Stimulated activated CD4-positive, alpha-beta T cell treated with anti-CD3 and anti-CD28 coated beads, Interleukin-2, amount 100 ng/mL, for 48 hours (primary cell): ENCODE measurements at places on chromosomes 7 and 10.

GRCh38 chr7:20440472-20441105 is 109.9 kb downstream of the ITGB8 start:
- no peak for DNase-seq

DNA sequence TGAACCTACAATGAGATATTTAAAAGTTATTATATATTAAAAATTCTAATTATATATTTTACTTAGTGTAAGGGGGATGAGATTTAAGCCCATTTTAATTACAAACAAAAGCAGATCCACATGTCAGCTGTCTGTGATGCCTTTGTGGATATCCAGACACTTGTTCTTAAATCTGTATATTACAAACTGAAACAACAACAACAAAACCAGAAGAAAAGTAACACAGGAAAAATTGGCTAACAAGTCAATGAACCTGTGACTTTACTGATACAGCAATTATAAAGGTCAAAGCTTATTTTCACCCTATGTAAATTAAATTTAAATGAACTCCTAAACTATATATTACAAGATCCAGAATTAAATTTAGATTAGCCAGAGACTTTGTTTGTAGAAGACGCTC is 222.7 kb downstream of the CHCHD3 start:
- DNase-seq, result no peak

DNA sequence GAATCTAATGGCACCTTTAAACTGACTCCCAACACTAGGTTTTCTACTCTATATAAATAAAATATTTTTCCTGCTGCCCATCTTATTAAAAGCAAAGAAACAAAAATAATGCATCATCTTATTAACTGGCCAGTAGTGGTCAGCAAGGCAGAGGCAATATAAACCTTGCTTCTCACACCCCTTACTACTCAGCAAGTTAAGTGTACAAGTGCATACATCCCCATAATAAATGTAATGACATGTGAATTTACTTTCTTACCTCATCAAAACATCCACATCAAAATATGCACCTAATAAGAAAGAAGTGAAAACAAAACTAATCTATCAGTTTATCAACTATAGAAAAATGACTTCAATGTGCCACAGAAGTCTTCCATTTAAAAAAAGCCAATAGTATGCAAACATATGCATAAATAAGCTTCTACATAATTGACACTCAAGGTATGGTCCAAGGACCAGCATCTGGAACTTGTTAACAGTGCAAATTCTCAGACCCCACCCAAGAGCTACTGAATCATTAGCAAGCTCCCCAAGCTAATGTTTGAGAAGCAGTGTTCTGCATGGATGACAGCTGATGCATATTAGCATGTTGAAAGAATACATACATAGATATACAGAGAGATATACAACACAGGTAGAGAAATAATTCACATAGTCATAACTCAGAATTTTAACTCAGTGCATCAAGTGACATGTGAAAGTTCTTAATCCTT is 182.7 kb downstream of the C7orf25 start:
- no peak for DNase-seq

DNA sequence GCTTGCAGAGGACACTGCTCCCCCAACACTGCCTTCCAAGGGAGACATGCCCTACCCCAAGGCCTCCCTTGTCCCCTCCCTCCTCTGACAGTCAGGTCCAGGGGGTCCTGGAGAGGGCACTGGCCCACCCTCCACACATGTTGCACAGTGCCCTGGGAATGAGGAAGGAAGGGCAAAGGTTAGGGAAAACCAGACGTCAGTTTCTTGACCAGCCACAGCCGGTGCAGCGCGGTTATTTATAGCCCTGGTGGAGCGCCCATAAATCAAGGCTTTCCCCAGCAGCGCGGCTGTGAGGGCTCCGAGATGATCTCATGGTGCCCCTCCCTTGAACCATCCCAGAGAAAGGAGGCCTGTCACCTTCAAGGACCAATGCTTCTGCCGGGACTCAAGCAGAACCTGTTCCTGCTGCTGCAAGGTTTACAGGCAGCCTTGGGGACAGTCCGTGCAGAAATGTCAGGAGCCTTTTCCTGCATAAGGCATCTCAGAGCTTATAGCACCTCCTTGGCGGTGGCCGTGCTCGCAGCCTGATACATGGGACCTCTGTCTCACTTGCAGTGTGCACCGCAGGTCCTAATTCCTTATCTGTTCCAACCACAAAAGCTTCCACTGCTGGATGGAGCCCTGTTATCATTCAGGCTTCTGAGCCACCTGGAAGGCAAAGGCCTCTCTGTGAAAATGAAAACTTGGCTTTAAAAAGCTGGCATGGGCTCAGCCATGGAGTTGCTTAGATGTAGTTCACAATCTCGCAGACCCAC is 127.3 kb downstream of the LHPP start:
- DNase-seq, result no peak

DNA sequence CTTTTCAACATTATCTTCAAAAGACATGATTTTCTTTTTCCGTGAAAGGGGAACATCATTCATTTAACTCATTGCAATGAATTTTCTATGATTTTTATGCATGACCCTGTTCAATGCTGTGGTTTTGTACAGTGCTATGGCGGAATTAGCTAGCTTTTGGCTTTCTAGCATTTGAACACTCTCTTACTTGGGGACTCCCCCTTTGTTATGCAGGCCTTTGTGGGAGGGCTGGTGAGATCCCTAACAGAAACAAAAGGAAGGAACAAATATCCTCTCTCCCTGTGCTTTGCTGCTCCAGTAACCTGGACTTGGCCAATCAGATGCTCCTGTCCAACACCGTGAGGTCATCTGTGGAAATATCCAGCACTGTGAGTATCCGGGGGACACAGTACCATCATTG is 353.4 kb upstream of the FZD8 start:
- no peak for DNase-seq

GRCh38 chr10:102628451-102628911 is 15.8 kb upstream of the TRIM8 start:
- DNase-seq, result no peak

DNA sequence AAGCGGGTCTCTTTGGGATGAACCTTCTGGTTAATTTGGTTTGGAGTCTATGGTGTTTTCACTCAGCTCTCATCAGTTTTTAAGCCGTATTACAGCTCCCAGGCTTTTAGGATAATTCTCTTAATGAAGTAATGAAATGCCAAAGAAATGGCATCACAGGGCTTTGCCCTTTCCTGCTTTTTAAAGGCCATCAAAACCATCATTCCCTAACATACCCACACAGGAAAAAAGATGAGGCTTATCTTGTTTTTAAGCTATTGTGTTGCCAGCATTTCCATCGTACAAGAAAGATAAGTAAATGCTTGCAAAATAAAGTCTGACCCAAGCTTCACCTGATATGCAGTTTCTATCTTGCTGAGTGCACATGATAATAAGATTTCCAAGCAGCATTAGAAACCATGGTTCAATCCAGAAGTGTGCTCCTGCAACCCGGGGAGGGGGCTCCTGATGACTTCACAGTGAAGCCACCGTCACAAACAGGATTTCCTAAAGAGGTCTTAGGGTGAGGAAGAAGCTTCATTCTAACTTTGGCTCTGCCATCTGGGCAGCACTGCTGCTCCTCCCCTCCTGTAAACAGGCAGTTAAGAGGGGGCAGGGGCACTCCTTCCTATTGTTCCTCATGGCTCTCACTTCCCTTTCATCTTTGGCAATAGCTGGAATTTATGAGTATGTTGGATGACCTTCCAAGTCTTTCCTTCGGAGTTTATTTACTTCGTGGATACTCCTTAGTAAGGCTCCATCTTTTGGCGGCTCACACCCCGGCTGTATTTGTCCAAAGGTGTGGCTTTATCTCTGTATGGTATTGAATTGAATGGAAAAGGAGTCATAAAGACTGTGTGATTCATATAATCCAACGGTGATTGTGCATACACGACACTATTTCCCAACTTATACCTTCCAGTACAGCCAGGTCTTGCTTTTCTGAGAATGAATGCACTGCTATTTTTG is 55.2 kb upstream of the FAM133B start:
- DNase-seq, result no peak

- no peak for DNase-seq
Measured at GRCh38 chr7:128029405-128029995, 1.7 kb downstream of the LRRC4 start.

- DNase-seq, result no peak
Measured at GRCh38 chr7:111486472-111487142, 75.7 kb downstream of the IMMP2L start.

DNA sequence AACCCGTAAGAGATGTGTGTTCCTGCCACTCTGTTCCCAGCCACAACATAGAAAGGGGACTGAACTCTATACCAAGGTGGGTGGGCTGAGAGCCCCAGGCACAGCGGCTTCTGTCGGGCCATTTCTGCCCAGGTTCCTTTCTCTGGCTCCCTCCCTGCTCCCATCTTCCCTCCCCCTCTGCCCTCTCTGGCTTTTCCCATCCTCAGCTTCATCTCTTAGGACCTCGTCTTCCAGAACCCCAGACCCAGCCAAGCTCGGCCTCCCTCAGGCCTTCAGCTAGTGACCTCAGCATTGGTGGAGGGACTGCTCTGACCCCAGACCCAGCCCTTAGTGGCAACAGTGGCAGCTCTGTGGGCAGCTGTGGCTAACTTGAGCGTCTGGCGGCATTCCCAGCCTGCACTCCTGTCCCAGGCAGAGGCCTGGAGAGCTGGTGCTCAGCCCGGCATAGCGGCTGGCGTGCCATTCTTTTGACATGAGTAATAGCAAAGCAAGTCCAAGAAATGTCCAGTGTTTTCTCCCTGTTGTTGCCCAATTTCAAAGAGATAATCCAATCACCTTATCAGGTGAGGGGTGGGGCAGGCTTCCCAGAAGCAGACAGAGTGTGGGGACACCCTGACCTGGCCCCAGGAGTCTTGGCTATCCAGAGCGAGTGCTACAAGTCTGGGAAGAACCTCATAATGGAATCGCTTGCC is 15.9 kb downstream of the PTPRE start:
- no peak for DNase-seq

DNA sequence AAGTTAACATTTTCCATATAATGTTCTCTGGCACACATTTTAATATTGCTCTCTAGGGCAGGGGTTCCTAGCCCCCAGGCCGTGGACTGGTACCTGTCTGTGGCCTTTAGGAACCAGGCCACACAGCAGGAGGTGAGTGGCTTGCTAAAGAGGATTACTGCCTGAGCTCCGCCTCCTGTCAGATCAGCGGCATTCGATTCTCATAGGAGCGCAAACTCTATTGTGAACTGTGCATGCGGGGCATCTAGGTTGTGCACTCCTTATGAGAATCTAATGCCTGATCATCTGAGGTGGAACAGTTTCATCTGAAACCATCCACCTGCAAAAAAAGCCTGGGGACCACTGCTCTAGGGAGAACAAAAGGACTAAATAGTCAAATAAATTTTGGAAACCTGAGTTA is 65.7 kb downstream of the EXOC6 start:
- DNase-seq, result no peak

DNA sequence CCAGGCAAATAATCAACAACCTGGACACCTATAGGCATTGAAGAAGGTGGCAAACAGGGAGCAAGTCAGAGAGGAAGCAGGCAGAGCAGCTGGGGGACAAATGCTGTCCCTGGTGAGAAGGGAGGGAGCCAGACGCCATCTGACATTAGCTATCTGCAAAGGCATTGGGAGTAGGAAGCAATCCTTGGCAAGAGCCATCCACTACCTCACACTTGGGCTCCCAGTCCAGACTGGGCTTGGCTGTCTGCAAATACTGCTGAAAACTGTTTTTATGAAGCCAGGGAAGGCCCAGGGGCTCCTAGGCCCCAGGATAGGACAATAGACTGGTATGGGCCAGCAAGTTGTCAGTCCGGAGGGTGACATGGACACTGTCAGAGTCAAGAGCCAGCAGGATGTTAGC is 132.5 kb downstream of the SORBS1 start:
- DNase-seq, result no peak

- DNase-seq, result no peak
Measured at GRCh38 chr7:17150018-17150417, 148.4 kb upstream of the AHR start.

DNA sequence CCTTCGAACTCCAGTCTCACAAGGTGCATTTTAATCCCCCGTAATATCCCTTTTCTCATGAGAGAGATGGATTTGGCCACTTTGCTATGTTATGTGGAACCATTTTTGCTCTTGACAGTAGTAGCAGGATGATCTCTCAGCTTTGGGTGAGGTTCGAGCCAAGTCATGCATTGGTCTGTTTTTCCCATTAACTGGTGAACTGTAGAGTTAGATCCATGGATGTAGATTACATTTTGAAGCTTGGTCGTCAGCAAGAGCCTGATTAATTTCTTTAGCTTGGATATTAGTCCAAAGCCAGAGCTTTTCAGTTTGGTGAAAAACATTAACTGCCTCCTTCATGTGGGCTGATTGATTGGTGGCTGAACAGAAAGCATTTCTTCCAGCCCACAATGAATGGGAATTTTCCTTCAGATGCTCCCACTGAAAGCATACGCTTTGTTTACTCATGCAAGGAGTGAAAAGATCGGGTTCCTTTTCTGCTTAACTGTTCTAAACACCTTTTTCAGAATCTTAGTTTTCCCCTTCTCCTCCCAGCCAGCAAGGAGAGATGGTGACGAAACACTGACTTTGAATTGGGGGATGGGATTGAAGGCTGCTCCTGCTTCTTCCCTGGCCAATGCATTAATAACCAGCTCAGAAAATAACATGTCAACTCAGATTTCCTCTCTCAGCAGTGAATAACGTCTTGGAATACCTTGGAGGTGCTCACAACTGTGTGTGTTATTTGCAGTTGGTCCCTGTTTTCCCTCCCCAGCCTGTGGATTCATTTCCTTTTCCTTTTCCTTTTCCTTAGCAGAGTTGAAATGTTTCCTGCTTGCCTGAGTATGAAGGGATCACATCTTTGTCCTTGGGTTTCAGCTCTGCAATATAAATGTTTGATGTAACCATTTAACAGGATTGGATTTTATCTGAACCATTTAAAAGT is 351.8 kb upstream of the FZD8 start:
- no peak for DNase-seq

DNA sequence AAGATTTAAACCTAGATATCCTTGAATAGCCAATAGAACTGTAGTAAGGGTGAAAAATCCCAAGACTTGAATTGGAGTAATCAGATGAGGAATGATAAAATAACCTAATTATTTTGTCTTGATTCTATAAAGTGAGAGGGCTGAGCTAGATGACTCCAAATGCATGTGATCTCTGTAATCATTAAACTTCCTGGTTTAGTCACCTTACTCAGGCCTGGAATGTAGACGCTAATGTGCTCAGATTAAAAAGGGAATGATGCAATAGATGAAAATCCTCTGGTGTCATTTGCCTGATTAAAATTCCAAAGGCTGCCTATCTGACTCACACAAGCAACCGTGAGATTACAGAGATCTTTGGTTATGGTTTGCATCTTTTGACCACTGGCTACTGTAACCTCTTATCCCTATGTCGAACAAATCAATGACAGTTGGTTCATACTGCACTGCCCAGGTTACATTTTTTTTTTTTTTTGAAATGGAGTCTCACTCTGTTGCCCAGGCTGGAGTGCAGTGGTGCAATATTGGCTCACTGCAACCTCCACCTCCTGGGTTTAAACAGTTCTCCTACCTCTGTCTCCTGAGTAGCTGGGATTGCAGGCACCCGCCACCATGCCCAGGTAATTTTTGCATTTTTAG is 2.9 kb upstream of the HKDC1 start:
- no peak for DNase-seq

- no peak for DNase-seq
Measured at GRCh38 chr10:93091960-93092359, 18.3 kb downstream of the CYP26A1 start.
